ENCODE measurements at places on chromosomes 7 and 10.

DNA sequence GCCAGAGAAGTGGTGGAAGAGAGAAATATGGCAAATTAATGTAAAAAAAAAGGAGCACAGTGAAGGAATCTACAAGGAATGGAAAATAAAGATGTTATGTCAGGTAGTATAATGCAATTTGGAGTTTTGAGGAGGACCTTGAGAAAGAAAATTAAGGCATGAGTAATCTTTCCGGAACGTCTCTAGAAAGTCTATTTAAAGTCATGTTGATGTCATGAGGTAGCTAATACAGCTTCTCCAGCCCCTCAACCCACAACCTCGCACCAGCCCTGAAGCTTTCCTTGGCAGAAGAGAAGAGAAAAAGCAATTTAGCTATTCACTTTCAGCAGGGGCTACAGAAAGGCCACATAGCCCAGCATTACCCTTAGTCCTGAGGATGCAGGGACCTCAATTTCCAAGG lies 22.5 kb downstream of the TRDMT1 start:
- DNase-seq = peak; percentile 82

GRCh38 chr10:96341219-96342182 lies 17.3 kb downstream of the OPALIN start:
- no peak for DNase-seq

DNA sequence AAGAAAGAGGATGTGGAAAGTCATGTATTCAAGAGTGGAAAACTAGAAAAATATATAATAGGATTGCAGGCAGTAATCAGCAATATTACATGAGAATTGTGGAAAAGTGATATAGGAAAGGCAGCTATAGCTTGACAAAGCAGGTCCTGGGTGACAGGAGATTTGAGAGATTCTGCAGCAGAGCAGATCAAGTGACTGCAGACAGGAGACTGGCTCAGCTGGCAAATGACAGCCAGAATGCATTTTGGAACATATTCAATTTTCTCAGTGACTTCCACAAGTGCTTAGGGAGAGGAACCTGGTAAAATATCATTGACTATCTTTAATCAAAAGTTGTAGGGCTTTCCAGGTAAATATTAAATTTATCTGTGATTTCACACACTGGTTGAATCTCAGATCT lies 260.5 kb upstream of the CACNA2D1 start:
- no peak for DNase-seq

DNA sequence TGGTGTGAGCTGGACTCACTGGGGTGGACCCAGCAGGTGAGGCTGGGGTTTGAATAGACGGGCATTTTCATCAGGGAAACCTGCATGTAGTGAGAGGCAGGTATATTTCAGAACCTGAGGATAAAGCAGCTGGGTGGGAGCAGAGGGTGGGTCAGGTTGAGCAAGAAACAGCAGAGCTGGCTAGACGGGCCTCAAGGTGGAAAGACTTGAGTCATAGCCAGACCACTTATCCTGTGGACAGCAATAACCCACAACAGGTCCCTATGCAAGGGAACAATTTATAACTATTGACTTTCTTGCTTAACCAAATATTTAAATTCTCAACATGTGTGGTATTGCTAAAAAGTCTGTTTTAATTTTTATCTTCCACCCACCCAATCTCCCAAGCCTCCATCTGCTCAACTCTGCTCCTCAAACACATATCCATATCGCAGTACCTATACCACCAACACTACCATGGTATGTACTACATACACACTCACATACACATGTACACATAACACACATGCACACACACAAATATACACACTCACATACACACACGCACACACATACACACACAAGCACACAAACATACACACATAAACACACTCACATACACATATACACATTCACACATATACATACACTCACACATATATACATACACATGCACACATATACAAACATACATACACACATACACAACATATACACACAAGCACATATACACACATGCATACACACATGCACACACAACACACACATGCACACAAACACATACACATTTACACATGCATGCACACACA lies 129.0 kb upstream of the C7orf33 start:
- no peak for DNase-seq

GRCh38 chr7:44977959-44978335 lies 868 bp downstream of the MYO1G start:
- no peak for DNase-seq

Measured in fibroblast of lung (primary cell).